ENCODE measurements at places on chromosomes 1 and 21.

DNA sequence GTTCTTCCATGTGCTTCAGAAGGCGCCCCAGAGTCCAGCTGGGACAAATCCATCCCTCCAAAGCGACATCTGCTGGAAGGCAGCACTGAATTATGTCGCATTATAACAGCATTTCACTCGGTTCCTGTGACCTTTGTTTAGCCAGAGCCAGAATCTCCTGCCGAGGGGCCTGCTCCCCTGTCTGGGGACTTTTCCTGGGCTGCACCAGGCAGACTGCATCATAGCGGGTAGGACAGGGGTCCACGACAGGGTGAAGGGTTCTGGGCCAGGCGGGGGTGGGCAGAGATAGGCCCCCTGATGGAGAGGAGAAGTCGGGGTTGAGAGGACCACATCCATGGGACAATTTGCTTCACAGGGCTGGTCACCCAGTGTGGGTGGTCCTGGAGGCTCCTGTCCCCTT lies 276.9 kb downstream of the MATN1 start:
- no peak for DNase-seq

GRCh38 chr1:150282558-150282958 lies 204 bp downstream of the CIART start:
- no peak for DNase-seq

DNA sequence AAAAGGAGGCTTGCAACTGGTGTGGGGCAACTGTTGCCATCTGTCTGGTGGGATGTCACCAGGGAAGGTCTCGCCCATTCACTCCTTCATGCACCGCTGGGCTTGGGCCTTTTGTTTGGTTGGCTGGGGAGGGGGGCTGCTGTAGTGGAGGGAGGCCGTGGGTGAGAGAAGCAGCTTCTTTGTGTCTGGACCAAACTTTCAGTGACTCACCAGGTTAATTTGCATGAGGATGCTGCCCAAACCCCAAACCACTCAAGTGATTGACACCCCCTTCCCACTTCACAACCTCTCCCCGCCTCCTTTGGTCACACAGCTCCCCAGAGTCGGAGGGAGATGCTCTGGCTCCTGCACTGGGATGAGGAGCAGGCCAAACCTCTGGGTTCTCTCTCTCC lies 19.7 kb downstream of the BTG2 start:
- DNase-seq, result peak; percentile 46

GRCh38 chr1:221411283-221411682 lies 330.6 kb downstream of the DUSP10 start:
- no peak for DNase-seq

DNA sequence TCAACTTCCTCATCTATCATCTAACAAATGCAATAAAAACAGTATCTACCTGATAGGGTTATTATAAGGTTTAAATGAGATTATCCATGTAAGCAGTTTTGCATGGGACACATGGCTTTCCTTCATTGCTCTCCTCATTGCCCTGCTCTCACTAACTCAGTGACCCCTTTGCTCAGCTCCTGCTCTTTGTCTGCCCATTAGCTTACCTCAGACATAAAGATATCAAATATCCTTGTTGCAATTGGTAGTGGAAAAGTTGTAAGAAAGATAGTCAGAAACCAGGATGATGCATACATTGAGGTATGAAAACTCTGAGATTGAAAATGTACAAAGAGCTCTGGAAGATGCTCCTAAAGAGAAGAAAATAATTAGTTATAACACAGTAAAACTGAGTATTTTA lies 89.8 kb downstream of the EVI5 start:
- DNase-seq, result no peak

- no peak for DNase-seq
These were observed 170.2 kb downstream of the PLPP3 start for GRCh38 chr1:56409112-56409691.

DNA sequence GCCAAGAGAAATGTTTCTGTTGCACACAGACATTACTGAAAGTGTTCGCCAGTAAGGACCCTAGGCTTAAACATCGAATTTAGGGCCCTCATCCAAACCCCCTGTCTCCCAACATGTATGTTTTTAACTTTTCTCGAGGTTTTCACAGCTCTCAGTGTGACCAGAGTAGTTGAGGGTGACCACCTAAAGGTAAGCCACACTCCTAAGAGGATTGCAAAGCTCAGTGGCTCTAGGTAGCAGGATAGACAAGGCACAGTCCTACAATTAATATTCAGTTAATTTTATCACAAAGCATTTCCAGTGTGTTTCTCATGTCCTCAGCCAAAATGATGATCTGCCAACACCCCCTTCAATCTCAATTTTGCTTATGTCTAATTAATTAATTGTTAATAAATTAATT lies 695 bp upstream of the ALG14 start:
- no peak for DNase-seq

- no peak for DNase-seq
These were observed 7.6 kb downstream of the NHLH1 start for GRCh38 chr1:160374306-160375110.

DNA sequence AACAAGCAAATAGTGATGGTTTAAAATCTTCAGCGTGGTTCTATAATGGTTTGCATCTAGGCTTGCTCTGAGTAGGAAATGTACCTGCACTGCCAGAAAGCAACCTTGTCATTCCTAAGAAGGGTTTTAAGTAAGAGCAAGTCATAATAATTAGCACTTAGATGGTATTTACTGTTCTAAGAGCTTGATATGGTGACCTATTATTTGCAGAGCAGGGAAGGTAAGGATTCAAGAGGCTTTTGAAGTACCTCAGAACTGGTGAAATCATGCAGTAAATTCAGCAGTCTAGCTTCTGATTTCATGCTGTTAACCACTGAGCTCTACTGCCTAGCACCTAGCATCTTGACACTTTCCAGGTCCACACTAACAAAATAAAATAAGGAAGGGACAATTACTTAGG lies 23.7 kb downstream of the ATP1A1 start:
- no peak for DNase-seq

Measured in T-helper 17 cell (primary cell).